ENCODE measurements at places on chromosomes 12 and 14.
A peak's percentile ranks its signal among the peaks of the same experiment; 100 is the strongest.

DNA sequence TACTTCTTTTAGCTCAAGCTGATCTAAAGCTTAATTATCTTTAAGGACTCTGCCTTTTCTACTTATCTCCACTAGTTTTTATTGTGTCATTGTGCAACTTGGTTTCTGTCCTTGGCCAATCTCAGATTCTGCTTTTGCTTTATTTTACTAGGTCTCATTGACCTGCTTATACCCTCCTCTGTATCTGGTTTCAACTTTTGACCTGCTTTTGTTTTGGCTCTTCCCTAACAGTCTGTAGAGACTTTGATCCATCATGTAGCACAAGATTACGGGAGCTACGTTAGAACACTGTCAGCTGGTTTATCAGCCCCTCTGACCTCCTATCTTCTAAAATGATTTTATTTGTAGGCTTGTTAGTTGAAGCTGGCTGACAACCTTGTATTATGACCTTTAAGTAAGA, 43.6 kb downstream of the ZCRB1 start:
- DNase-seq: no peak

- no peak for DNase-seq
These were observed 121.1 kb downstream of the PLXNC1 start for GRCh38 chr12:94269316-94269999.

- DNase-seq: no peak
These were observed 31.5 kb upstream of the CRADD start for GRCh38 chr12:93645702-93646101.

- DNase-seq: no peak
These were observed 393 bp downstream of the SYT1 start for GRCh38 chr12:78864870-78865463.

- DNase-seq: no peak
These were observed 544 bp downstream of the ABCD4 start for GRCh38 chr14:74302152-74302628.

DNA sequence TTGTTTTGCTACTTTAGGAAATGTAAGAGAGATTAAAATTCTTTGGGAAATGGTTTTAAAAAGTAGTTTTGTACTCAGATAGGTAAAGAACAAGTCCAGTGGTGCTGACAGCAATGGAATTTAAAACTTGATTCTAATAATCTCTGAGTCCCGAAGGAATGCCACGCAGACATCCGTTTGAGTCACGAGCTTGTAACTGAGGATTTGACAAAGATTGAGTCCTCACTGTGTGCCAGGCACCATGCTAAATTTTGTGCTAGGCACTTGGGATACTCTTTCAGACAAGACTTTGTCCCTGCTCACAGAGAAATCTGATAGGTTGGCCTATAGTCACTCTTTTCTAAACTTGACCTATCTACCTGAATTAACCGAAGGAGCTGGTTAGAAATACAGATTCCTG, 12.7 kb downstream of the FLRT2 start:
- DNase-seq: no peak

DNA sequence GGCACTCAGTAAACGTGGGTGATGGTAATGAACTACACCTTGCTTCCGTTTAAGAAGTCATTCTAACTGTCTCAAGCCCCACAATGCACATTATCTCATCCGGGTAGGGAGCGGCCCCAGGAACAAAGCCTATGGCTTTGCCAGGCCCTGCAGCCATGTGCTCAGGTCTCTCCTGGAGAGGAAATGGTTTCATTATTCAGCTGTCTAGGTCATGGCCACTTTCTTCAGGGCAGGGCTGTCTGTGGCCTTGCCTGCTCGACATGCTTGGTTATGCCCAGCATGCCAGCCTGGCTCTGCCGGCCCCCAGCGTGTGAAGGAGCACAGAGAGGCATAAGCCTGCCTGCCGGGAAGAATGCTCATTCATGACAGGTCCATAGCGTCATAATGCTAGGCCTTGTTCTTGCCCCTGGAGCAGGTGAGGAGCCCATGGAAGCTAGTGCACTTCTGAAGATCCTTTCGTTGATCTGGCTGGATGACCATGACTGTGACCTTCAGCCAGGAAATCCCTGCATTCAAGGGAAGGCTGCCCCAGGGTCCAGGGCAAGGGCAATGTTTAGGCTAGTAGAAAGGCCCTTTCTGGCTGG, 26.3 kb upstream of the FOS start:
- no peak for DNase-seq

DNA sequence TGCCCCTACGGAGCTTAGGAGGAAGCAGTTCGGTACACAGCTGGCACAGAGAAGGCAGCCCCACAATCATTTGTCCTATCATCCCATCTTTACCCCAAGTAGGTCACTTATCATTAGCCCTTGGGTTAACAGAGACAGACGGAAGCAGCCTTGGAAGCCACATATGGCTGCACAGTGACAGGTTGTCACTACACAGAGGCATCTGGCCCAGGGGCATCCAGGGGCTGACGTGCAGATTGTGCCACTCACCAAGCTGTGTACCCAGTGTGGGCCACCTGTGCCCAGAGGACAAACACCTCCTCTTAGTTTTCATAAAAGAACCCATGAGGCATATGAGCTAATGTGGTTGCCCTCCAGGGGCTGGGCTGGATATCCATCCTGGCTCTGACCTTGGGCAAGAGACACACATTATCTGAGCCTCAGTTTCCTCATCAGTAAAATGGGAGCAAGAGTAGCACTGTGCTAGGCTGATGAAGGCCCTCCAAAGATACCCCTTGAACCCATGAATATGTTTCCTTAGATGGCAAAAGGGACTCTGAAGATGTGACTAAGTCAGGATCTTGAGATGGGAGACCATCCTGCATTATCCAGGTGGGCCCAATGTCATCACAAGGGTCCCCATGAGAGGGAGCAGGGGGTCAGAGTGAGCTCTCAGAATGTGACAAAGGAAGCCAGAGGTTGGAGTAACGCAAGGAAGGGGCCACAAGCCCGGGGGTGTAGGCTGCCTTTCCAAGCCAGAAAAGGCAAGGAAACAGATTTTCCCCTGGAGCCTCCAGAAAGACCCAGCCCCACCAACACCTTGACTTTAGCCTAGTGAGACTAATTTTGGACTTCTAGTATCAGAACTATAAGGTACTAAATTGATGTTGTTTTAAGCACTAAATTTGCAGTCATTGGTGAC, 64.6 kb downstream of the C14orf132 start:
- DNase-seq: no peak

- no peak for DNase-seq
These were observed 38.1 kb downstream of the BBS10 start for GRCh38 chr12:76310110-76310509.

DNA sequence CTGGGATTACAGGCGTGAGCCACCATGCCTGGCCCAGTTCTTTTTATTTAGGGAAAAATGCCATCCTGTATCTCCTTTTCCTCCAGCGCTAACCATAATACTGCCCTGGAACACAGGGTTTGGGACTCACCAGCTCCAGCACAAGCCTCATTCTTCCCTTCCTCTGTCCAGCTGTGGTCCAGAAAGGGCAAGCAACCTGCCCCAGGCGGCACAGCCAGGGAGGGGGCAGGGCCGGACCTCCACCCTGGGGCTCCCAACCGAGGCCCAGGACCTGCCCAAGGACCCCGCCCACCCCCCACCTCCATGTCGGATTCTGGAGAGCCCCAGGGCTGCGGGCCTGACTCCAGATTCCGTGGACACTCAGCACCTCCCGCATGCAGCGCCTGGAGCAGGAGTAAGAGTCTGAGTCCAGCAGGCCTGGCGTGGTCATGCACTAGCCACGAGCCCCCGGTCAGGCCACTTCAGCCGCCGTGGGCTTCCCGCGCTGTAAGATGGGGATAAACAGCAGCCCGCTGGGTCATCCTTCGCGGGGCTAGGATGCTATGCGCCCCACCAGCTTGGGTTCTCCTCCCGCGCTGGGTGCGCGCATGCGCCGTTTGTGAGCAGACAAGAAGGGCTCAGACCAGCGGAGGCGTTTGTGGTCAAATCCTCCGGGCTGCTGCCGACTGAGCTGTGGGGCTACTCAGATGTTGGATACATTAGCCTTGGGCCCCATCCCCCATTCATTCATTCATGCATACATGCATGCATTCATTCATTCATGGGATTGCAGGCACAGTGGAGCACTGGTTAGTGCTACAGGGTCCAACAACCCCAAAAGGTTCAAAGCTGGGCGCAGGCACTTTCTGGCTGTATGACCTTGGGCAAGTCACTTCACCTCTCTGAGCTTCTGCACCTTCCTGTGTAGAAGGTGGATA, 16.3 kb downstream of the TMEM119 start:
- DNase-seq: no peak

GRCh38 chr14:90905531-90905930, 89.3 kb upstream of the TTC7B start:
- no peak for DNase-seq

- DNase-seq: no peak
These were observed 123.0 kb downstream of the RPS29 start for GRCh38 chr14:49463146-49463545.

DNA sequence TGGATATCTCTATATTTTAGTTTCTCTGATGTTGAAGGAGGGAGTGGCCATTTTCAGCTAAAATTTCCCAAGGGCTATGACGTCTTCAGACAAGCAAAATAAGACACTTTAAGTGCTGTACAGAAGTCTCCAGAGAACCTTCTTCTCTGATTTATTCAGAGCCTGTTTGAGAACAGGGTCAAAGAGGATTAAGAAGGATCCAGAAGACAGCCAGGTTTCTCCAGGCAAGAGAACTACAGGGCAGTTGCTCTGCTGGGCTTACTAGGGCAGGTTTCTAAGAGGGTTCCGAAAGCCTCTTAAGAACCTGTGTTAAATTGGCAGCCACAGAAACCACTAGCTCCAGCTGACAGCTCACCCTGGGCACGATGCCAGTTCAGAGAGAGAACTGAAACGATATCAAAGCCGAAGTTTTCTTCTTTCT, 1.2 kb downstream of the MGP start:
- DNase-seq: peak; percentile 75

DNA sequence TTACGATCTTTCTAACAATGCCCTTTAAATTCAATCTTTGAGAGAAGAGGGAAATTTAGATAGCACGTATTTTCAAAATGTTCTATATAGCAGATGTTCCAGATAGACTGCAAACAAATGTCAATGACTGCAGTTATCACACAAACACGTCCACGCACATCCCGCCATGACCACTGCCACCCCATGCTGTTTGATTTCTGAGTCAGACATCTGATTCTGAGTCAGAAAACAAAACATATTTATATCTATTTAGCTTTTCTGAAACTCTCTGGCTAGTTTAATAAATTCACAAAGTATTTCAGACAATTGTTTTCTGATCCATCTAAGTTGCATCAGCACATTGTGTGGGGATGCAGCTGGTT, 105.9 kb upstream of the BCAT1 start:
- DNase-seq: no peak

DNA sequence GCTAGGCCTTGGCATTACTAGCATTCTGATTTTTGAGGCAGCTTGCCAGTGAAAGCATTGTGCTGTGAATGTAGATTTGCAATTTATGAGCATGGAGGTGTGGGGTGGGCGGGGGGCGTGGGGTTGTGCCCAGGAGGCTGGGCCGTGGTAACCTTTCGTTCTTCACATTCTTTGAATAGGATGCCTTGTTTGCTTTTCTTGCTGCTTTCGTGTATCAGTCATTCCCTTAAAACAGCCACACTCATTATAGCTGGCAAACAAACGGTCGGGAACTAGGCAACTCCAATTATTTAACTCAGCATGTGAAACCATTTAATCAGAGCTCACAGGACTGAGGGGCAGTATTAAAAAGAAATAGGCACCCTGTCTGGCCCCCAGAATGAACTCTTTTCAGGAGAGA, 115.9 kb upstream of the PELI2 start:
- DNase-seq: no peak

DNA sequence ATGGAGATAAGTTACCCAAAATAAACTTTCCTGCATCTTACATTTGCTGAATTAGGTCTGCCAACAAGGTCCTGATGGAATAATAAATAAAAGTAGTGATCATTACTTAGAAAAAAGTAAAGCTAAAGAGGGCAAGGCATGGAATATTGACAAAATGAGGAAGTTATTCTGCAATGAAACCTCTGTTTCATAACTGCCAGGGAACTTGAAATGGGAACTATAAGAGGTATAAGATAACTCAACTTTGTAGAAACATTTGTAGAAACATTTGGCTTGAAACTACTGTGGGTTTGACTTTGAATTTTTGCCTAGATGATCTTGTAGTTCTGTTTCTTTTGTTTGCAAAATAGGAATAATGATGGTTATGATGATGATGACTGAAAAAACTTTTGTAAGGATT, 18.7 kb upstream of the YBX3 start:
- DNase-seq: no peak

DNA sequence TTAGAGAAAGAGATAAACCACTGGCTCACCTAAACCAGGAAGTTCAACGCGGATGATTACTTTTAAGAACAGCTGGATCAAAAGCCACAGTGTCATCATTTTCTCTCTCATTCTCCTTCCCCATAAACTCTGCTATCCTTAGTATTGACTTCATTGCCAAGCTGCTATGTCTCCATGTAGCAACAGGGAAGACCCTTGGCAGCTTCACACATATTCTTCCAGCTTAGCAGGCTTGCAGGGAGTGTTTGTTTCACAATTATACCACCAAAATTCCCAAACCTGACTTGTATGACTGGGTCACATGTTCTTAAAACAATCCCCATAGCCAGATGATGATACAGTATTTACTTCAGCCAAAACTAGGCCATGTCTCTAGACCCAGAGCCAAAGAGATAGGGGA, 235.5 kb downstream of the PAWR start:
- DNase-seq: no peak

DNA sequence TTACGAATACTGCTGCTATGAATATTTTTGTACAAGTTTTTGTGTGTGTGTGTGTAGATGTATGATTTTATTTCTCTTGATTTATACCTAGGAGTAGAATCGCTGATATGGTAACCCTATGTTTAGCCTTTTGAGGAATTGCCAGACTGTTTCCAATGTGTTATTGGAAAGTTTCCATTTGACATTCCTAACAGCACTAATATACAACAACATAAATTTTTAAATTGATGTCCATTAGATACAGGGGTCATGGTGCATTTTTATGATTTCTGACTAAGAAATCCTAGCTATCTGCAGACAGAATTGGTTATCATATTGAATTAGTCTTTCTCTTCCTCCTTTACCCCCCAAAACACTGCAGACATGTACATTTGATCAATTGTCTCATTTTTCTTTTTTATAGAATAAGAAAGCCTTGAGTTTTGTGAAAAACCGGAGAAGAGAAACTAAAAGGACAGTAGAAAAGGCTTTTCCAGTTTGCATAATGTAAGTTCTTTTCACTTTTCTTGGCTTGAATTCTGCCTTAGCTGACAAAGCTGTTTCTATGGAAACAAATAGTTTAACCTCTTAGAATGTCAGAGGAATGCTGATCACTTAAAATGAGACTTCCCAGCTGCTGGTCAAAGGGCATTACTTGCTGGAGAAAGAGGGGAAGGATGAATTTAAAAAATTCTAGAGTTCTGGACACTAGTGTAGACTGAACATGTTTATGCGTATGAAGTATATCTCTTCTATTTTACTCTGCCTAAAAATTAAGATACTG, 28.2 kb downstream of the PALS1 start:
- DNase-seq: no peak

- DNase-seq: no peak
These were observed 14.9 kb downstream of the TRMT61A start for GRCh38 chr14:103543721-103544387.

GRCh38 chr12:39402922-39403321, 40.0 kb downstream of the KIF21A start:
- DNase-seq: no peak
